Upper lobe of left lung (tissue), 6 donors: ENCODE measurements at places on chromosomes 7 and 10.

GRCh38 chr10:106734220-106734619 is 430.3 kb downstream of the SORCS1 start:
- DNase-seq = no peak

DNA sequence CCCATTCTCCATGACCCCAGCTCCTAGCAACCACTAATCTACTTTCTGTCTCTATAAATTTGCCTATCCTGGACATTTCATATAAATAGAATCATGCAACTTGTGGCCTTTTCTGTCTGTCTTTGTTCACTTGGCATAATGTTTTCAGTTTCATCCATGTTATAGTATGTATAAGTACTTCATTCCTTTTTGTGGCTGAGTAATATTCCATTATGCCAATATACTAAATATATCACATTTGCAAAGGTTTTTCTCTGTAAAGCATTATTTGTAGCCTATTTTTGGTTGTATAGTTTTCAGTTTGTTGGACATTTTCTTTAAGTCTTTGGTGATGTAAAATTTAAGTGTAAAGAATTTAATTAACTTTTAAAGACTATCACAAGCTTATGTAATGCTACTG is 2.2 kb downstream of the PTPRZ1 start:
- DNase-seq = no peak

- DNase-seq = no peak
These were observed 105.7 kb upstream of the SEC61G start for GRCh38 chr7:54864663-54865062.

GRCh38 chr10:69807696-69808095 is 6.0 kb downstream of the COL13A1 start:
- DNase-seq = no peak

GRCh38 chr10:30420766-30421165 is 13.2 kb upstream of the MAP3K8 start:
- no peak for DNase-seq

- DNase-seq = no peak
These were observed 108.1 kb upstream of the ZNF746 start for GRCh38 chr7:149605696-149606095.

- DNase-seq = no peak
These were observed 134.6 kb downstream of the CHRM2 start for GRCh38 chr7:137003086-137003485.

GRCh38 chr10:86254526-86255174 is 111.9 kb downstream of the GRID1 start:
- DNase-seq = peak; percentile 17

DNA sequence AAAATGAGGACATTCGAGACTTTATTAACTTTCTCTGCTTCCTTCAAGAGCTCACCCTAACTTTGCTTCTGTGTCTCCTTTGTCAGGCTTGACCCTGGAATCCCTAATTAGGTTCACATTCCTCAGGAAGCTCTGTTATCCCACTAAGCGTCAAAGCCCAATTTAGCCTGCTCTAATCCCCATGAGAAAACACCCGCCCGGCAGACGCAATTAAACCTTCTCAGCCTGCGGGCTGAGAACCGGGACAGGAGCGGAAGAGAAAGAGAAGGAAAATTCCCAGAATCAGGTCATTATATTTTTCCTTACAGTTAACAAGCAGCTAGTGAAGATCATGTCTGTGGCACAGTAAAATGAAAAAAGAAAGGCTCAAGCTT is 93.0 kb downstream of the TNS3 start:
- no peak for DNase-seq

GRCh38 chr7:47786557-47787248 is 161.6 kb downstream of the PKD1L1 start:
- no peak for DNase-seq

GRCh38 chr10:103044942-103045489 is 126.9 kb downstream of the CNNM2 start:
- no peak for DNase-seq

DNA sequence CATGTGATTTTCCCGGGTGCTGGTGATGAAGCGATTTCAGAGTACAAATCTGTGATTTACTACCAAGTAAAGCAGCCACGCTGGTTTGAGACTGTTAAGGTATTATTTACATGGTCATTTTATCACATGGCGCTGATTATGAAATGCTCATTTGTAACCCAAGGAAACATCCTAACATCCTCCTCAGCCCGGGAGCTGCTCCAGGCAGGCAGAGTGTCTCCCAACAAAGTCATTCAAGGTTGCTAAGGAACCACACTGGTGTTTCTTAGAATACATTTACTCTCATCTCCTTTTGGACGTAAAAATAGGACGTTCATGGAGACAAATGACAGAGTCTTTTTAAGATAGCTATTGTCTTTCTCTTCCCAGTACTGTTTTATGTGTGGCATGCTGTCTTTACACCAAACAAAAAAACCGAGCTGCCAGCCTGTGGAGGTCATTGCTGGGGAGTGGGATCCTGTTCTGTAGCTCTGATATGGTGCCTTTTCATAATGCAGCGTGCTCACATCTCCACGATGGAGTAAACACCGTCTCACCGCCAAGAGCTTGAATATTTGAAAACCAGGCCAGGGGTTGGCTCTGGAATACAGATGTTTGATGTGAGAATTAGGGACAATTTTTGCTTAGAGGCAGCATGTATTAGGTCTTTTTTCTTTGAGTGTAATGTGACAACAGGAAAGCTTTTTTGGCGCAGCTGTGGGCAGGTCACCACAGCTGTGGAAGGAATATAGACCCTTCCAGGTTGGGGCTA is 119.6 kb downstream of the DOCK1 start:
- DNase-seq = no peak

GRCh38 chr10:4448030-4448429 is 378.0 kb upstream of the AKR1E2 start:
- no peak for DNase-seq
